ENCODE measurements at places on chromosomes 4 and X.

DNA sequence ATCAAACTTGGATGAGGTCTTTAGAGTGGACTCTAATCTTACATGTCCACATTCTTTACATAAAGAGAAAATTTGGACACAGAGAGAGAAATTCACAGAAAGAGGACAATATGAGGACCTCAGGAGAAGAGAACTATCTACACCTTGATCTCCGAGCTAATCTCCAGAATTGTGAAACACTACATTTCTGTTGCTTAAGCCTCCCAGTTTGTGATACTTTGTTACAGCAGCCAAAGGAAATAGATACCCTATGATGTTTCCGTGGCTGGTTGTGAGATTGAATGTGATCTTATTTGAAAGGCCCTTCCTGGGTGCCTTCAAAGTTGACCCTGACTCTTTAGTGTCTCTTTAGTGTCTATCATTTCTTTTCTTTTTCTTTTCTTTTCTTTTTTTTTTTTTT lies 326.1 kb upstream of the CLNK start:
- no peak for DNase-seq

- DNase-seq, result no peak
Observed at GRCh38 chrX:13646154-13646549, 6.8 kb upstream of the TCEANC start.

DNA sequence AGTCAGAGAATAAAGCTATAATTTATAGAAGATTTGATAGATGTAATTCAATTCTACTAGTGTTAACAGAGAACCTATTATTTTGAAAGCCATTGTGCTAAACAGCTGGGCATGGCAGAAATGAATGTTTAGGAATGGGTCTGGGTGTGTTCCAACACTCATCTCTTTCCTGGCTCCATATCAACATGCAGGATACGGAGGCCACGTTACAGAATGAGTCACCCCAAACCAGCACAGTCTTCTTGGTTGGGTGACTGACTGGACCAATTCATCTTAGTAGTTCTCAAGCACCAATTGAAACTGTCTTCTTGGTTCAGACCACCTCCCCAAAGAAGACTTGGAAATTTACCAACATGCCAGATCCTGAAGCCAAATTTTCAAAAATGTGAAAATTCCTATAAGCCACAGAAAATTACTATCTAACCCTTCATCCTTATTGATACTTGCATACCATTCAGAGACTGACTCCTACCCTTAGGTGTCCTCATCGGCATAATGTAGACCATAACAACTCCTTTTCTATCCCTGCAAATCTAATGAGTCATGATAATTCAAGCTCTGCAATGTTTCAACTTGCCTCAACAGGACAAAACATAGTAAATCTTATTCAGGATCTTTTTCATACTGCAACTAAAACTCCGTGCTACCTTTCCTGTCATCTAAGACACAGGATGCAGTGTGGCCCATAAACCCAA lies 52.0 kb upstream of the ATOH1 start:
- no peak for DNase-seq

DNA sequence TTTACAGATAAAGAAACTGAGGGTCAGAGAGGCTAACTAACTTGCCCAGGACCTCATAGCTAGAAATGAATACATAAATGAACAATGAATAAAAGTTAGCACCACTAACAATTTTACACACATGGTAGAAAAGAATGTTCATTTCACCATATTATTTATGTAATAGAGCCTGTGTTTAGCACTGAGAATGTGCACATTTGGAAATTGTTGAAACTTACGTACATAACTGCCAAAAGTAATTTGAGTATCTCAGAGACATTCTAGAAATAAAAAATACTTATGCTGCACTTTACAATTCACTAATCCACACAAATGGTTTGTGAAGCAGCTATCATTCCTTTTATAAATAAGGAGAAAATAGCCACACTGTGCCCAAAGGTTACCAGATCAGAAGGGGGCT lies 9.9 kb downstream of the CASK start:
- no peak for DNase-seq

GRCh38 chr4:187174749-187175148 lies 451.1 kb upstream of the FAT1 start:
- no peak for DNase-seq

GRCh38 chrX:46710927-46711623 lies 47.8 kb downstream of the SLC9A7 start:
- DNase-seq, result no peak

DNA sequence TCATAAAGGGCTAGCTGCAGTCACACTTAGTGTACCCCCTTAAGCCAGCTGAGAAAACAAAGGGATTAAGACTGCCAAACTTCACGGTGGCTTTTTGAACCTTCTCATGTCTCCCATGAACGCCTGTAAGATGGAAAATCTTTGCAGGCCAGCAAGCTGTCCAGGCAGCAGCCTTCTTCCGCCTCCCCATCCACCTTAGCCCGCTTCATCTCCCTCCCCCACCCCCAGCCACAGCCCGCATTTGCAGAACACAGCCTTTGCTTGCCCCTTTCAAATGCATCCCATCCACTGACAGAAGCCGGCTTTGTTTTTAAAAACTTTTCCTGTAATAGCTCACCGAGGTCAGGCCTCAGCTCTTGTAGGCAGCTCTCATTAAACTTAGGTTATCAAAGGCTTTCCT lies 113.8 kb upstream of the FAM9B start:
- no peak for DNase-seq

DNA sequence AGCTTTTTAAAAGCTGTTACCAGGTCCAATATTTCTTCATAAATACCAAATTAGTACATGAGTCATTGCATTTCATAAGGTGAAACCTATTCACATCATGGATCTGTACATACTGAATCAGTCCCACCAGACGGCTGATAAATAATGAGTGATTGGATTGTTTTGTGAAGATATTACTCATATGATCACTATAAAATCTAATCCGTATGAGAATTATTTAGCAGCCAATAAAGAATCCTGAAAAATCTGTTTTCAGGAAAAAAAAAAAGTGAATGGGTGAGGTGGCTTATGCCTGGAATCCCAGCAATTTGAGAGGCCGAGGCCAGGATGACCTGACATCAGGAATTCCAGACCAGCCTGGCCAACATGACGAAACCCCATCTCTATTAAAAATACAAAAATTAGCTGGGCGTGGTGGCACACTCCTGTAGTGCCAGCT lies 438.1 kb downstream of the INPP4B start:
- DNase-seq, result no peak

DNA sequence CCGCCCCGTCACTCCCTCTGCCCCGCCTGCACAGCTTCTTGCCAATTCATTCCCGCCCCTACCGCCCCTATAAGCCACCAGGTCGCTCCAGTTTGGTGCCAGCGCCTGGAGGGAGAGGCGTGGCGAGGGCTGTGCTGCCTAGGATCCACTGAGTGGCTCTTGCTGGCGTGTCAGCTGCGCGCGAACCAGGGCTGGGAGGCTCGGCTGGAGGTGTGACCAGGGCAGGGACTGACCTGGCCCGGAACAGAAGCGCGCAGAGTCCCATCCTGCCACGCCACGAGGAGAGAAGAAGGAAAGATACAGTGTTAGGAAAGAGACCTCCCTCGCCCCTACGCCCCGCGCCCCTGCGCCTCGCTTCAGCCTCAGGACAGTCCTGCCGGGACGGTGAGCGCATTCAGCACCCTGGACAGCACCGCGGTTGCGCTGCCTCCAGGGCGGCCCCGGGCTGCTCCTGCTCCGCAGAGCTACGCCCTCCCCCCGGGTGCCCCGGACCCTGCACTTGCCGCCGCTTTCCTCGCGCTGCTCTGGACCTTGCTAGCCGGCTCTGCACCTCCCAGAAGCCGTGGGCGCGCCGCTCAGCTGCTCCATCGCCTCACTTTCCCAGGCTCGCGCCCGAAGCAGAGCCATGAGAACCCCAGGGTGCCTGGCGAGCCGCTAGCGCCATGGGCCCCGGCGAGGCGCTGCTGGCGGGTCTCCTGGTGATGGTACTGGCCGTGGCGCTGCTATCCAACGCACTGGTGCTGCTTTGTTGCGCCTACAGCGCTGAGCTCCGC lies at the start of gene GPR78:
TSS of gene GPR78 (plus strand) at position 72 of the 773 bp plus-strand sequence. CDS start at position 663, 591 bp downstream.
- DNase-seq, result no peak

- no peak for DNase-seq
Observed at GRCh38 chr4:101156619-101157310, 190.6 kb downstream of the PPP3CA start.

DNA sequence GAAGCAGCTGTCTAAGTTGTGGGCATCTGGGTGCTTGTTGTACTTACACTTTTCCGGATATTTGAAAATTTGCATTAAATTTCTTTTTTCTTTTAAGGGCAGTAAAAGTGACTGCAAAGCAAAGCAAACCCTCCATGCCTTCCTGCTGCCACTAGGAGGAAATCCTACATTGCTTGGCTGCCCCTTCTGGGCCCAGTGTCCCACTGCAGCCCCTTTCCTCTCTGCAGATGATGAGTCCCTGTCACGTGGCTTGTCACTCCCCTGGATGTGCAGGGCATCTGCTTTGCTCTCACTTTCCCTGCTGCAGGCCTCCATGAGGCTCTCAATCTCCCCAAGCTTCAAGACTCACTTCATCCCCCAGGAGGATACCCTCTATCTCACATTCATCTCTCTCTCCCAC lies 12.7 kb downstream of the TSR2 start:
- DNase-seq, result no peak

- DNase-seq, result no peak
Observed at GRCh38 chr4:22515145-22515887, 550 bp downstream of the ADGRA3 start.

DNA sequence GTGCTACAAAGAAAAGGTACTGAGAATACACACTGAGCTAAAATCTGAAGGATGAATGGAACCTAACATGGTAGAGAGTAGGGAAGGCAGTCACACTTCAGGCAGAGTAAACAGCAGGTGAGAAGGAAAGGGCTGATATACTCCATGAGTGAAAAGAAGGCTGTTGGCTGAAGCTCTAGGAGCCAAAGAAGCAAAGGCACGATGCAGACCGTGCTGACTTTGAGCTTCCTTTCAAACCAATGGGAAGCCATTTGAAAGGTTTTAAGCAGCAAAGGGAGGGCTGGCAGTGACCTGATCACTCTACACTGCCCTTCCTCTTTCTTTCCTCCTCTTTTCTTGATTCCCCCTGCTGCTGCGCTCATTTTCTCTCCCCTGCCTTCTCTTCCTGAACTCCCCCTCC lies 66.4 kb downstream of the TMEM154 start:
- DNase-seq, result no peak

DNA sequence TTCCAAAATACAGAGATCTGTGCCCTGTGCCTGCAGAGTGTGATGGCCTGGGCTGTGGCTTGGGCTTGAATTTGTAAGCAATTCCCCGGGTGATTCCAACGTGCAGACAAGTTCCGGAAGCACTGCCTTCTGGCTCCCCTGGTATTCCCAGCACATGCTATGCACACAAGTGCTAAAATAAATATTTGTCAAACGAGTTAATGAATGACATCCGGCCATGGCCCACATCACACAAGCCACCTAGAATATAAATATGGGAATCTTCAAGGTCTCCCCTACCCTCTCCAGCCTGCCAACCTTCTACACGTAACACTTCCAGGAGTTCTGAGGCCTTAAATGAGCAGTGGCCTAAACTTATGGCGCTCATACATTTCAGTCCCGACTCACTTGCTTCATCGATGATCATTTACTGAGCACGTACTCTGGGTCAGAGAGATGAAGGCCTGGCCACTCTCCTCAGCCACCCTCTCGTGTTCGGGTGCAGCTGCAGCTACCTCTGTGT lies 21.3 kb downstream of the DCTD start:
- DNase-seq, result no peak

DNA sequence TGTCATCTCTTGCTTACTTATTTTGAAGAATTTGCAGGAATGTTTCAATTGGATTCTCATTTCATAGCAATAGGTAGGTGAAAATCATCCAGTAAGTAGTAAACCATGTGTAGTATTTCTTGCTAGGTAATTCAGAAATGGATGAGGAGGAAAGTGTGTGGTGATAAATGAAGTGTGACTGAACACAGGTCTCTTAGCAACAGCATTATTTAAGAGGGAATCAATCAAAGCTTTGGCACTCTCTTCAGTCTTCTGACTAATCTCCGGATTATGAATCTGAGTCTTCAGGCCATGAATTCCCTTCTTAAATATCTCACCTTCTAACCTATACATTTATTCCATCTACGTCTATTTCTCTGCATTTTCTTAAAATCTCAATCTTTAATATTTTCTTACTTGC lies 55.8 kb upstream of the ARHGAP24 start:
- no peak for DNase-seq

DNA sequence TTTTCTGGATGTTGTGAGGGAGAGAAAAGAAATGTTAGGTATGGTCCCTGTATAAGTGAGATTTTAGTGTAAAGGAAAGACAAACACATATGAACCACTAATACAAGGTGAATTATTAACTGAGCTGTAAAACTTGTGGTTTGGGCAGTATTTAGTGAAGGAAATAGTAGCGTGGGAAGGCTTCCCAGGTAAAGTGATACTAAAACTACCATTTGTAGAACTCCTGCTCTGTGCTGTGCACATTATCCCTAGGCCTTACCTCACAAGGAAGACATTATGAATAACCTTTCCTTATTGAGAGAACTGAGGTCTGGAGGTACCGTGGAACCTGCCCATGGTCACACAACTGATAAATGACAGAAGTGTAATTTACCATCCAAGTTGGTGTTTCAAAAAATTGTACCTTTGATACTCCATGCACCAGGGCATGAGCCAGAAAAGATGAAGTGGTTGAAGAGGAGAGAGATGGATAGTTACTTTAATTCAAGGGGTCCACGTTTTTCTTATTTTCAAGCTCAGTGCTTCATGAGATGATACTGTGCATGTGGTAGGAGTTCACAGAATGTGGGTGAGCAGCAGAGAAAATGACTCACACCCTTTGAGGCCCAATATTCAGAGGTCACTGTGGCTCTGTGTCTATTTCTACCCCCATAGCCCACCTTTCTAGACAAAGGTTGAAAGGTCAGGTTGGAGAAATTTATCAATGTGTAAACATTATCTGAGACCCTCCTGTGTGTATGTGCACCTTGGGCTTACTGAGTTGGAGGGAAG lies 2.6 kb upstream of the VSIG4 start:
- DNase-seq, result no peak

DNA sequence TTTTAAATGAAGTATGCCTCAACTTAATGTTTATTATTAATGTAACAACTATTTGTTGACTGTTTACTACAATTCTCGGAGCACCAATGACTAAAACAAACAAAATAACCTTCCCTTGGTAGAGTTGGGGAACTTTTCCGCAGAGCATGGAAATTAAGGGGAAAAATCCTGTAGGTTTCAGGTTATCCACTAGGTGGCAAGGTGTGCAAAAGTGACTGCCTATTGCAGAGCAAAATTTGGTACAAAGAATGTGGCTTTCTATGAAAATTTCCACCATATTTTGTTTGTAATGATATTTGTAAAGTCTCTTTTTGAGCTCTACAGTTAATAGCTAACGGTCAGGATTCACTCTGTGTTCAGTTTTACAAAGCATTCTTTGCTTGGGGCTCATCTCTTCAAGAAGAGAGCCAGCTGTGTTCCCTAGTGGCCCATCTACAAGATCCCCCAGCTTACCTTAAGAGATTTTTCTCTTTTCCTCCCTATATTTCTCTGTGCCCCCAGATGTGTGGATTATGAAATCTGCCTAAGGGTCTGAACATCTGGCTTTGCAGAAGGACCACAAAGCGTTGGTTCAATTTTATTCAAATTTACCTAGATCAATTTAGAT lies 61.1 kb downstream of the FBXO8 start:
- DNase-seq, result no peak

DNA sequence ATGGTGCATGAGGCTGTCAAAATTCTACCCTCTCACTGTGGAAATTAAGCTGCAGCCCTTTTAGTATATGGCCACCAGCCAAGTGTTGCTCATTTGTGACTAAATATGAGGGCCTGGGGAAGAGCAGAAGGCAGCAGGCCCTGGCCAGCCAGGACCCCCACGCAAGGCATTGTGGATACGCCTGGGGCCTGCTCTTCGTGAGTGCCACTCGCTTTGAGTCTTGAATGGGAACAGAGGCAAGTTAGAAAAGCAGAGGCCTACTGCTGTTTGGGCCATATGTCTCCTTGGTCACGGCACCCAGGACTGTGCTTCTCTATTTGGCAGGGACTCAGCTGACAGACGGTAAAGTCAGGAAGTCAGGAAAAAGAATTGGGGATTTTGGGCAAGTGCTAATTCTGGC lies 10.9 kb downstream of the RTL5 start:
- DNase-seq, result no peak
